ENCODE measurements at places on chromosomes 2 and 18. TPM values are rescaled to one million over a fixed set of nuclear protein-coding genes. Genes with fewer than 3 reads are reported as not detected.

The EMILIN2 gene
- 36.4 TPM for total RNA-seq

The ATP6V1B1 gene
- total RNA-seq = 1.3 TPM

The NEB gene
- total RNA-seq = 0.46 TPM

The ANKRD36B gene
- 55.6 TPM for total RNA-seq

The RTN4 gene
- 275 TPM for total RNA-seq

The VAMP8 gene
- total RNA-seq = 37.6 TPM

The SDC1 gene
- total RNA-seq = 4.2 TPM

The SATB2 gene
- total RNA-seq = 1.3 TPM

The WDR12 gene
- 29.2 TPM for total RNA-seq

The DES gene
- 86.5 TPM for total RNA-seq

The SIX2 gene
- total RNA-seq = not detected

The PROC gene
- not detected for total RNA-seq

The RFX8 gene
- total RNA-seq = 0.32 TPM

The TEKT4 gene
- not detected for total RNA-seq
